ENCODE measurements at places on chromosomes 11 and 22.

DNA sequence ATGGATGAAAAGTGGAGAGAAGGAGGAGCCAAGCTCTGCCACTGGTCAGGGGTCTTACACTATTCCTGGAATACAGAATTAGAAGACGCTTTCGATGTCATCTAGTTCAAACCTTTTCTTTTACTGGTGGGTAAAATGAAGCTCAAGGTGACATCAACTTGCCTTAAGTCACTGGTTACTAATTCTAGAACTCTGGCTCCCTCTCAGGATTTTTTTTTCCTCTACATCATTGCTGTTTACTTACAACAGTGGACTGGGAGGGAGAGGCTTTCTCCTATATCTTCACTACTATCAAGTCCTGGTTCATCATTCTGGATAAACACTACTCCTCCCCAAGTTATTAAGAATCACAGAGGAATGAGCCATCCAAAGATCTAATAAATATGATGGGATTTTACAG is 82.9 kb downstream of the ETS1 start:
- DNase-seq: no peak

DNA sequence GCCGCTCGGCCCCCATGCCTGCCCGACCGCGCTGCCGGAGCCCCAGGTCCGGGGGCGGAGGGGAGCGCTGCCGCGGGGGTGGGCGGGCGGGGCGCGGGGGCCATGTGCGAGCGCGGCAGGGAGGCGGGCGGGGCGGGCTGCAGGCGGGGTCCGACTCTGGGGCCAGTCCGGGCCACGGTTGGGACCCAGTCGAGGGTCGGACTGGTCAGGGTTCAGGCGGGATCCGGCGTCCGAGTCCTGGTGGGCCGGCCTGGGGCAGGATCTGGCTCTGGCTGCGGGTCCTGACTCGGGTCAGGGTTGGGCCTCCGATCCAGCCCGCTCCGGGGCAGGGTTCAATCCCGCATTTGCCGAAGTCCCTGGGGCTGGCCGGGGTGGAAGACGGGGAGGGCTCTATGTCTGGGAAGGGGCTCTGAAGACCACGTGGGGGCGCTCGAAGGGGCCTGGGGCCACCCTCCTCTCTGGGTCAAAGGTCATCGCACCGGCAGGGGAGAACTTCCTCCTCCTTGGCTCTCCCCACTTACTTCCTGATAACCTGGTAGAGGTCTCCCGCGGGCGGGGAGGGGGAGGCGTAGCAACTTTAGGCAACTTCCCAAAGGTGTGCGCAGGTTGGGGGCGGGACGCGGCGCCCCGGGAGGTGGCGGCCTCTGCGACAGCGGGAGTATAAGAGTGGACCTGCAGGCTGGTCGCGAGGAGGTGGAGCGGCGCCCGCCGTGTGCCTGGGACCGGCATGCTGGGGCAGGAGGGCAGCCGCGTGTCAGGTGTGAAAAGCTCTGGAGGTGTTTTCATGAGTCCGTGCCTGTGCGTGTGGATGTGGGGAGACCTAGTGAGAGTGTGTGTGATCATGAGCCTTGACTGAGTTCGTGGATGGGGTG is 603 bp downstream of the ESRRA start:
- DNase-seq: peak; percentile 63

GRCh38 chr22:46390105-46390651 is 54.7 kb downstream of the TRMU start:
- DNase-seq: no peak

DNA sequence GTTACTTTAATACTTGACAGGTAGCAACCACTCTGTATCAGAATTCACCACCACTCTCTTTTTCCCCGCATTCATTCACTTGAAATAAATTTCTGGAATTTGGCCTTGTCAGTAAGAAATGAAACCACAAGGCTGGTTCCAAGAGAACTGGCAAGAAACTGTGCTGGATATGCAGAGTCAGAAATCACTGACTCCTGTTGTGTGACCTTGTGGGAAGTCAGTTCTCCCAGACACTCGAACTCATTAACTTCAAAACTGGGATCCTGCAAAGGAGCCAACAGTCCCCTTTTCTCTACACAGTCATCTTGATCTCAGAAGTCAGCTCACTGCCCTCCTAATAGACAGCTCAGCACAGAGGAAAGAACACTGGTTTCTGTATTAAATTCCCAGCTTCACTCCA is 142.7 kb downstream of the LRRC4C start:
- DNase-seq: no peak

- DNase-seq: no peak
Measured at GRCh38 chr11:47448566-47449427, at the start of gene RAPSN. Gene RAPSN (minus strand): TSS chr11:47449136. CDS start chr11:47448964, 172 bp downstream.

GRCh38 chr11:128662960-128663359 is 30.9 kb upstream of the FLI1 start:
- no peak for DNase-seq

GRCh38 chr11:134438542-134439537 is 26.8 kb upstream of the B3GAT1 start:
- DNase-seq: peak; percentile 33

- DNase-seq: no peak
Measured at GRCh38 chr11:122714484-122714883, 59.0 kb downstream of the UBASH3B start.

DNA sequence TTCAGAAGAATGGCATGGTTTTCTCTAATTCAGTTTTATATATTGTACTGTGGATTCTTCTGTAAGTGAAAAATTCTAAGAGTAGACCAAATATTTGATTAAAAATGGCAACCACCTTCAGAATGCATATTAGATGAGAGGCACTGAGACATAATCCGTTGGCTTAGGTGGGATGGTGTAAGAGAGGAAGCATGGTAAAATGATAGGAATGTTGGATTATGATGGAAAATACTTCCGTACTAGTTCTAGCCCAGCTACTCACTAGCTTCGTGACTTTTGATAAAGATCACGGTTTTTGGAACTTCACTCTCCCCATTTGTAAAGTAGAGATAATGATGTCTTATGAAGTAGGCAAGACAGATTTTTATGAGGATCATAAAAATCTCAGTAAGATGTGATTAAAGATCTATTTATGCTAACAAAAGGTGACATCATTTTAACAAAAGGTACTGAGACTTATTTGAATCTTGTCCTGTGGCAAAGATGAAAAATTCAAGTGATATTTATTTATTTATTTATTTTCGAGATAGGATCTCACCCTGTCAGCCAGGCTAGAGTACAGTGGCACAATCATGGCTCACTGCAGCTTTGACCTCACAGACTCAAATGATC is 37.5 kb downstream of the UVRAG start:
- no peak for DNase-seq

DNA sequence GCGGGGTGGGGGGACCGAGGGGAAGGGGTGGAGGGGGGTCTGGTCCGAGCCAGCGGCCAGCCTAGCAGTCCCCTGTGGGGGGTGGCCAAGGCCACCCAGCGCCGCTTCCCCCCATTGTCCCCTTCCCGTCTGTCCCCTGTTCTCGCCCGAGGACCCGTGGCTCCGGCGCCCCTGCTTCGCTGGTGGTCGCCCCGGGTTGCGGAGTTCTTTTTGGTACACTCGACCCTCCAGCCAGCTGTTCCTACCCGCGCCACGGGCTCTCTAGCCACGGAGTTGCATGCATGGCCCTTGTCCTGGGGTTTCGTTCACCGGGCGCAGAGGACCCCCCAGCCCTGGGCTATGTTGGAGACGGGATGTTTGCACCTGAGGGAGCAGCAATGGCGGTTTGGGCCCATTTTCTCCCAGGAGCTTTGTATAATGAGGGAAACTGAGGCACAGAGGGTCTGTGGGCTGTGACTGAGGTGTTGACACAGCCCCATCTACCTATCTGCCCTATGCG is 489 bp downstream of the RNF214 start:
- no peak for DNase-seq

- no peak for DNase-seq
Measured at GRCh38 chr11:80196041-80196440, 755.2 kb upstream of the TENM4 start.

DNA sequence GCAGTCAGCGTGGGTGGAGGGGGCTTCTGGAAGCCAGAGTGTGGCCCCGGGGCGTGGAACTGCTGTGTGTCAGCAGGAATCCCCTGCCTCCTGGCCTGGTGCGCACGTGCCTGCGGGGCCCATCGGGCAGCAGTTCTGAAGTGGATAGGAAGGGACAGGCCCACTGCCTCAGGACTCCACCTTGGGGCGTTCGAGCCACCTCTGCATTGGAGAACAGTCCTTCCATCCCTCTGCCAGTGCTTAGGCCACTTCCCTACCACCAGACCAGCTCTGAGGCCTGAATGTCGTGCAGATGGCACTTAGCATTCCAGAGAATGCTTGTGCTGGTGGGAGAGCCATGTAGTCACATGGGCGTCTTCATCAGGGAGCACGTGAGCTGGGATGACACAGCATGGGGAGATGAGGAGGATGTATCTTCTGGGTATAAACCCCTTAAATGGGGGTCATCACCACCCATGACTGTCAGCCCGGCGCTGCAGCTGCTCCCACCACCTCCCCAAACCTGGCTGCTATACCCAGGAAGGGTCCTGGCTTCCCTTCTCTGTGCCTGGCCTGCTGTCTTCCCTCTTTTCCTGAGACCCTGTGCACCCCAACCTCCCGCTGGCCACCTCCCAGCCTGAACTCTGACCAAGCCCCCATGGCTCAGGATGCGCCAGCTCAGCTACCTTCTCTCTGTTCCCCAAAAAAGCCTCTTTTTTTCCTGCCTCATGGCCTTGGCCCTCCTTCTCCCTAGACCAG is 9.7 kb downstream of the INCENP start:
- DNase-seq: no peak

DNA sequence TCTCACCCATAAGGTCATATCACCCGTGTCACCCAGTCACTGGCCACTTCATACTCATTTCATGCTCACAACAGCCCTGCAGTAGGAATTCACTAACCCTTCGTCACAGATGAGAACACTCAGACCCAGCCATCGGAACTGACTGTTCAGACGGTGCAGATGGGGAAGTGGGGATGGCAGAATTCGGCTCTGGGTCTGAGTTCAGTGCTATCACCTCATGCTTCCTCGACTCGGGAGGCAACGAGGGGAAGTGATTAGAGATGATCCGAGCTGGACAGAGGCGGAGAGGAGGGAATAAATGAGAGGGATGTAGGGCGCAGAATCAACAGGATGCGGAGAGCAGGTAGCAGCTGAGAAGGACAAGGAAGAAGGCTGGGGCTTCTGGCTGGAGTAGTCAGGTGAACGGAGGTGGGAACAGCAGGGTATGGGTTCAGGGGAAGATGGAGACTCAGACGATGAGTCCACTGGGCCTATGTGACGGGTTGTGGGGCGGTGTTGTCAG is 4.7 kb downstream of the B3GNT6 start:
- DNase-seq: peak; percentile 33

- no peak for DNase-seq
Measured at GRCh38 chr11:21254790-21255189, 585.4 kb downstream of the NELL1 start.

GRCh38 chr11:44555031-44555800 is 10.2 kb upstream of the CD82 start:
- no peak for DNase-seq

GRCh38 chr11:34252015-34252414 is 105.8 kb downstream of the ABTB2 start:
- no peak for DNase-seq

- no peak for DNase-seq
Measured at GRCh38 chr11:17164361-17165246, 43.2 kb downstream of the PIK3C2A start.

- no peak for DNase-seq
Measured at GRCh38 chr22:29380032-29380781, 8.2 kb downstream of the AP1B1 start.
